ENCODE measurements at places on chromosomes 12 and 14. TPM values are rescaled to one million over a fixed set of nuclear protein-coding genes. Genes with fewer than 3 reads are reported as not detected.

GRCh38 chr14:68390741-68391140, 402.1 kb downstream of the ZFP36L1 start:
- no peak for DNase-seq

DNA sequence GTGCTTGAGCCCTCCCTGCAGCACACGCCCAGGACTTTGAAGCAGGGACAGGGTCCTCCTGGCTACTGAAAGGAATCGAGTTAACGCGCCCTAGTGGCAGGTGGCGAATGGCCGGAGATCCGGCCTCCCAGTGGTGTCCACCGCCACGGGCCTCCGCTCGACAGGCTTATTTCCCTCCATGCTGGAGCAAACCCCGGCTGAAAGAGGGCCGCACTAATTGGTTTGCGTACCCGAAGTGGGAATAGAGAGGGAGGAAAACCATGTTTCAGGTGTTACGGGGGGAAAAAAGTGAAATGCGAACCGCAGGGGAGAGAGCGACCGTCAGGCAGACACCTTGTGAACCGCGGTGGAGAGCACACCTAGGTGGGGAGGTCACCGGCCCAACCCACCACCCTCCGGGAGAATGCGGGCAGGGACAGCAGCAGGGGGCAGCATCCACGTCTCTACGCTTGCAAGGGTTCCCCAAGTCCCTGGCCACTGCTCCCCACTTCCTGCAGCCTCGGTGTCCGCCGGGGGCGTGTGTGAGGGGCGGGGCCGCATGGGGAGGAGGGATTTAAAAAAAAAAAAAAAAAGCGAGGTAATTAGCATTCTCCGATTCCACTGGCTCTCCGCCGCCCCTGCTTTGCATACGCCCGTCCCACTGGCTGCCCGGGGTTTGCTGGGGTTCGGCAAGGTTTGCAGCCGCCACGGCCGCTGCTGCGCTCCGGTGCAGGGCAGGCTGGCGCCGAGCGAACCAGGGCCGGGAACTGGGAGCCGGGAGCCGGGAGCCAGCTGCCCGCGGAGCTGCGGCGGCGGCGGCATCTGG, 224.6 kb upstream of the CRY1 start:
- no peak for DNase-seq

DNA sequence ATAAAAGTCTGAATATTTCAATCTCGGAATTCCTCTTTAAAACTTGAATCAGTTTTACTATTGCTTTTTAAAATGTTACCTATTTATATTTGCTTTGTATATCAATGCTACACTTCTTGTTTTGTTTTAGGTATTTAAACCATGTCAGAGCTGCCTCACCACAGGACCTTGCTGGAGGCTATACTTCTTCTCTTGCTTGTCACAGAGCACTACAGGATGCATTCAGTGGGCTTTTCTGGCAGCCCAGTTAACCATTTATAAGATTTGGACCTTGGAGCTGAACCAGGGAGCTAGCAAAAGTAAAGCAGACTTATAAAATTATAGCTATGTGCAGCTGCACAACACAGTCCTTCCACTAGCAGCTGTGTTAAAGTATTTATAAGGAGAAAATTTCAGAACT, 12.8 kb downstream of the TRMT5 start:
- no peak for DNase-seq

DNA sequence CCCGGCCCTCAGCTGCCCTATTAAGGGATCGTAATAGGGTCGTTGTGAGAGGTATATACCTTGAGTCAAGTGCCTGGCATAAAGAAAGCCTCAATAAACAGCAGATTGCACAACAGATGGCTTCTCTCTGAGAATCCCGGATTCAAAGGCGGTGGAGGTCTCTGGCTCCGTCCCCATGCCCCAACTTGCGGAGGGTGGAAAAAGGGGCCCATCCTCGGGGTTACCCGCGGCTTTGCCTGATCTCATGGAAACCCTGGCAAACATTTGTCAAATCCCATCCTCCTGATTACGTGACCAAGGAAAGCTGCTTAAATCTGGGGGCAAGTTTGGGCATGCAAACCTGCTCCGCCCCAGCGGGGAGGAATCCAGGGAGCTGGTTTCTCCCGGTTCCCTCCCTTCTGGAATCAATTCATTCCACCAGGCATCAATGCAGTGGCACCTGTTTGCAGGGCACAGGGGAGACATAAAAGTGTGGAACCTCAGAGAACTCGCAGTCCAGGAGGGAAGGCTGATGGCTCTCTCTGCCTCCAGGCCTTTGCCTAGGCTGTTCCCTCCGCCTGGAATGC, 12.3 kb downstream of the TRPV4 start:
- DNase-seq, result no peak

COQ5 gene
- total RNA-seq, result 38.0 TPM
